Caudate nucleus (tissue), 63 donors: ENCODE measurements at places on chromosomes 2 and 18.

DNA sequence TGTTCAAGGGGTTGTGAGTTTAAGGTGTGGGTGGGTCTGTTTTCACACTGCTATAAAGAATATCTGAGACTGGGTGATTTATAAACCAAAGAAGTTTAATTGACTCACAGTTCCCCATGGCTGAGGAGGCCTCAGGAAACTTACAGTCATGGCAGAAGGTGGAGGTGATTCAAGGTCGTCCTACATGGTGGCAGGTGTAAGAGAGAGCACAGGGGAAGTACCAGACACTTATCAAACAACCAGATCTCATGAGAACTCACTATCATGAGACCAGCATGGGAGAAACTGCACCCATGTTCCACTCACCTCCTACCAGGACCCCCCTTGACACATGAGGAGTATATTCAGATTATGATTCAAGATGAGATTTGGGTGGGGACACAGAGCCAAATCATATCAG, 38.0 kb downstream of the RHBDD1 start:
- no peak for DNase-seq

GRCh38 chr2:169329688-169330554, 32.4 kb downstream of the LRP2 start:
- DNase-seq, result no peak

DNA sequence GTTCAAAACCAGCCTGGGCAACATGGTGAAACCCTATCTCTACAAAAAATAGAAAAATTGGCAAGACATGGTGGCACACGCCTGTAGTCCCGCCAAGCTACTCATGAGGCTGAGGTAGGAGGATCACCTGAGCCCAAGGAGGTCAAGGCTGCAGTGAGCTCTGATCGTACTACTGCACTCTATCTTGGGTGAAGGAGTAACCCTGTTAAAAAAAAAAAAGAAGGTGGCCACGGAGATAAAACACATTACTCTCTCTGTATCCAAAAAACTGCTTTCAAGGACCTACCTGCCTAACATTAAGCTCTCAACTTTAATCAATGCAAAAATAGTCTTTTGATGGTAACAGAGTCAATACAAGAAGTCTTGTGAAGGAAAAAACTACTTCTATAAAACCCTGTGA, 57.3 kb downstream of the BAZ2B start:
- DNase-seq, result no peak

- DNase-seq, result no peak
Observed at GRCh38 chr2:103738108-103738507, 976.3 kb downstream of the TMEM182 start.

DNA sequence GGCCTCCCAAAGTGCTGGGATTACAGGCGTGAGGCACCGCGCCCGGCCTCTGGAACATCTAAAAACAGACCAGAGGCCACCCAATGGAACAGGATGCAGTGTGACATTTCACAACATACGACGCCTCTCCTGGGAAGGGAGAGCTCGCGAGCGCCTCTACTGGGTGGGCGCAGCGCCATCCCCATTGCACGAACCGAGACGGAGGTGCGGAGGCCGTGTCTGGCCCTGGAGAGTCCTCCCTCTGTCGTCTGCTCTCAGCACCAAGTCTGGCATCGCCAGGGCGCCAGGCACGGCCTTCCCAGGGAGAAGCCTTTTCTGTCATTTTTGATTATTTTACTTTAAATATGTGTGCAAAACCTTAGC, 9.4 kb upstream of the GBX2 start:
- DNase-seq, result no peak

- no peak for DNase-seq
Observed at GRCh38 chr18:57555134-57555533, 31.4 kb downstream of the FECH start.

- no peak for DNase-seq
Observed at GRCh38 chr18:34942276-34942675, 98.9 kb upstream of the MAPRE2 start.

- no peak for DNase-seq
Observed at GRCh38 chr2:234494361-234495250, 2.3 kb downstream of the ARL4C start.

GRCh38 chr2:122206101-122206500, 450.6 kb downstream of the TSN start:
- DNase-seq, result no peak

DNA sequence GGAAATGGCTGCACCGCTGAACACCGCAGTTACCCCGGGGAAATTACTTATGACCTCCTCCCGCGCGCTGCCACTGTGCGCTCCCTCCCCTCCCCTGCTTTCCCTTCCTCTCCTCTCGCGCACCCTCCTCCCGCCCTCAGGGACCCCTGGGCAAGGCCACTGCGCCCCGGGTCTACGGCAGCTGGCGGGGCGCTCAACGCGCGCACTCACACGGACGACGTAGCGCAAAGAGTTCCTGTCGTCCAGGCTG, 7.9 kb downstream of the ALPP start:
- no peak for DNase-seq
